ENCODE measurements at places on chromosomes 13 and 19. TPM values are rescaled to one million over a fixed set of nuclear protein-coding genes. Genes with fewer than 3 reads are reported as not detected.
A peak's percentile ranks its signal among the peaks of the same experiment; 100 is the strongest.

Gene SPRED3
- 0.28 TPM for total RNA-seq

Gene CYP2A6
- total RNA-seq: not detected

Gene NLRP4
- not detected for total RNA-seq

Gene SGCG
- not detected for total RNA-seq

DNA sequence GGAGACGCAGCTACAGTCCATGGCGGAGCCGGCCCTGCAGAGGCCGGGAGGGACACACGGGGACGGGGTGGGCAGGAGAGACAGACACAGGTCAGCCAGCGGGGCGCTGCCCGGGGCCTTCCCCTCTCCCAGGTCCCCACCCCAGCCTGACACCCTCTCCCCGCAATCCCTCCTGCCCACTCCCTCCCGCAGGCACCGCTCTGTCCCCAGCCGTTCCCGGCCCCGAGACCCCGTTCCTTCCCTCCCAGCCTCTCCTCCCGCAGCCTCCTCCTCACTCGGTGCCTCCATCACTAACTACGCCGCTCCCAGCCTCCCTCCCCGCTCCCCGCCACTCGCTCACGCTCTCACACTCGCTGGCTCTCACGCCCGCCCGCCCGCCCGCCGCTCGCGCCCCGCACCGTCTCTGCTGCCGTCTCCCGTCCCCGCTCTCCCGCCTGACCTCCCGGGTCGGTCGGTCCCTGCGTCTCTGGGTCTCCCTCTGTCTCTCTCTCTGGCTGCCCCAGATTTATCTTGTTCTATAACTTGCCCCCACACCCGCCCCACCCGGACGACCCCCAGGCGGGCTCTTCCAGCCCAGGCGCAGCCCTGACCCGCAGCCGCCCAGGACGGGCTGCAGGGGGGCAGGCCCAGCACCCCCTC lies 15.2 kb downstream of the ERFL start:
- DNase-seq: no peak

GRCh38 chr19:5775668-5776309 lies 8.8 kb downstream of the PRR22 start:
- DNase-seq: no peak

DNA sequence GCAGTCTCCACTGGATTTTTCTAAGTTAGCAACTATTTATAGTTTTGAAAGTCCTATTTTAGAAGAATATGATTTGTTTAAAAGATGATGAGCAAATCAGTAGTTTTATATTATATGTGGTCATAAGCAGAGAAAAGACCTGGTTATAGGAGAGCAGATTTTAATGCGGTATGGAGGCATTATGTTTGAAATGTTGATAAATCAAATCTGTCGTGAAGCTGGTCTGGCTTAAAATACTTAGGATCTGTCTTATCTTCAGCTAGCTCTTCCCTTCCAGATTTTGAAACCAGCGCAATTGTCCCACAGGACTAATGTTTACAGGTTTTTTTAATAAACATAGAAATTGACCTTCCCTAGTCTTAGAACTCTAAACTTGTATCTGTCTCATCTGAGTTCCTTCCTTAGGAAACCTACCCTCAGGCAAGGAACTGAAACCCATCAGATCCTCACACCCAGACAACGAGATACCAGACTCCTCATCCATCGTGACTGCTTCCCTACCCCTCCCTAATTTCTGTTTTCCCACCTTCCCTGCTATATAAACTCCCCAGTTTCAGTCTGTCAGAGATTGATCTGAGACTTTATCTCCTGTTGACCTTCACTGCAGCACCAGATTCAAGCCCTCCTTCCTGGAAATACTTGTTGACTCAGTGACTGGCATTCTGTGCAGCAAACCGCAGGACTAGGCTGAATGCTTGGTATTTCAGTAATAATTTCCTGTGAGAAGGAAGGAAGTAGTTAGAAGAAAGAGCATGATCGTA lies 37.8 kb upstream of the CXCL17 start:
- no peak for DNase-seq

DNA sequence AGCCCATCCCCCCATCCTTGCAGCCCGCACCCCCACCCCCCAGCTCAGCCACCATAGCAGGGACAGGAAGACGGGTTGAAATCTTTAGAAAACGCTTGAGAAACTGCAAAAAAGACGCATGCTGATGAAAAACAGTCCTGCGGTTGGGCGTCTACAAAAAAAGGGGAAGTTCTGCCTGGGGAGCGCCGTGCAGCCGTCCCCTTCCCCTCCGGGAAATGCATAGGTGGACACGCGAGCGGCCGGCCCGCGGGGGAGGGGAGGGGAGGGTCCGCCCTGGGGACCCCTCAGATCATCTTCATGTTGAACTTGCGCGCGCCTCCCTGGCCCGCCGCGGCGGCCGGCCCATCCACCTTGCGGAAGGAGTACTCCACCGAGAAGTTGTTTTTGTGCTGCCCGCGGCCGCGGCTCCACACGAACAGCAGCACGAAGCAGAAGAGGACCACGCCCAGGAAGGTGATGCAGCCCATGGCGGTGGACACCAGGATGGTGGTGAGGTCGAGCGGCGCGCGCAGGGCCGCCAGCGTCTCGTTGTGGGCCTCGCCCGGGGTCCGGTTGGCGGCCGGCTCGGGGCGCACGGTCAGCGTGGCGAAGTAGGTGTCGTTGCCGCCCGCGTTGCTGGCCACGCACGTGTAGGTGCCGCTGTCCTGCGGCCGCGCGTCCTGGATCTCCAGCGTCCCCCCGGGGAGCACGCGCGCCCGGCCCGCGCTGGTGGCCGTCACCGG lies 7.9 kb upstream of the PEAK3 start:
- peak; percentile 45 for DNase-seq

DNA sequence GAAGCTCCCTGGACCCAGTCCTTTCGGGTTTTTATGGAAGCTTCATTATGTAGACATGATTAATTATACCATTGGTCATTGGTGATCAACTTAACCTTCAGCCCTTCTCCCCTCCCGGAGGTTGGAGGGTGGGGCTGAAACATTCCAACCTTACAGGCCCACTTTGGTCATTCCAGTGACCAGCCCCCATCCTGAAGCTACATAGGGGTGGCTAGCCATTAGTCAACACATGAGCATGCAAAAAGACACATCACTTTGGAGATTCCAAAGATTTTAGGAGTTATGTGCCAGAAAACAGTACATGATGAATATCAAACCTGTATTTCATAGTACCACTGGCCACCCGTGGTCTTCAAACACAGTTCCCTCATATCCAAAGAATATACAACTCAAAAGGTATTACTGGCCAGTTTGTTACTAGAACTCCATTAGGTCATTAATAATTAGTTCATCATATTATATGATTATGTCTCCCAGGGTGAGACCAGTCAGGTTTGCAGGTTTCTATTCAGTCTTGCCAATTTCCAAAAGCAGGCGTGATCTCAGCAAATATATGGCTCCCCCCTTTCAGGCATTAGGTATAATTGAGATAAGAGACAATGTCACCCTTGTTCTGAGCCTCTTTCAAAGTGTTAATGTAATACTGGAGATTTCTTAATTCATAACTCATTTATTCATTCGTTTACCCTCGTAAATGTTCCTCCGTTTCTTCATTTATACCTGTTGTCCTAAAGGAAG lies 11.1 kb downstream of the PPP5C start:
- no peak for DNase-seq

GRCh38 chr13:108734676-108735075 lies 105.3 kb downstream of the MYO16 start:
- no peak for DNase-seq

GRCh38 chr13:33815011-33815550 lies 2.9 kb upstream of the RFC3 start:
- DNase-seq: no peak

Data from left colon (tissue), 2 donors.